ENCODE measurements at places on chromosomes 16 and 17.

DNA sequence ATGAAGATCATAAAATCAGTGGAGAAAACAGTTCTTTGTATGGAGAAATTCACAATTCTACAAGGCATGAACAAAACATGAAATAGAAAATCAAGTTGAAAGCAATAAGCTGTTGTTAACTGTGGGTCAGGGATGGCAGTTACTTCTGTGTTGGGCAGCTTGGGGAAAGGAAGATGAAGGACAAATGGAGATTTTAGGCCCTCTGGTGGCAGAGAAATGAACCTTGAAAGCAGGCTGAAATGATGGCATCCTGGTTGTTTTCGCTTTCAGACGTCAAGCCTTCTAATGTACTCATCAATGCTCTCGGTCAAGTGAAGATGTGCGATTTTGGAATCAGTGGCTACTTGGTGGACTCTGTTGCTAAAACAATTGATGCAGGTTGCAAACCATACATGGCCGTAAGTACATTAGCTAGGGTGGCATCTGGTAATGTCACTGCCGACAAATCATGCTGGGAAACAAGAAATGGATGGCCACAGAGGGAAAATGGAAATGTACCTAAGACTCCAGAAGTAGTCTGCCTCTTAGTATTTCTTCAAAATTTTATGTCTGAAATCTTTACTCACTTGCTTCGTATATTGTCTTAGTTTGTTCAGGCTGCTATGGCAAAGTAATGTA is 108.9 kb downstream of the MAP2K6 start:
- H3K27me3 ChIP-seq, result no peaks in the 10 kb centered on the region
- no peak overlapping the region for H3K27ac ChIP-seq
- H3K36me3 ChIP-seq, result no peaks in the 10 kb centered on the region
- peak; percentile 26 for DNase-seq
- no peak overlapping the region for H3K4me3 ChIP-seq

- peak overlapping the region; percentile 86 for H3K27ac ChIP-seq
- no peaks in the 10 kb centered on the region for H3K27me3 ChIP-seq
- peaks cover 4% of the 10 kb centered on the region for H3K36me3 ChIP-seq
- peak; percentile 58 for DNase-seq
- peaks cover 70% of the 10 kb centered on the region for H3K4me1 ChIP-seq
Measured at GRCh38 chr17:78884148-78884825, 18.7 kb downstream of the CEP295NL start.

- no peak for DNase-seq
- peaks cover 40% of the 10 kb centered on the region for H3K4me1 ChIP-seq
- H3K4me3 ChIP-seq, result no peak overlapping the region
- peaks cover 65% of the 10 kb centered on the region for H3K36me3 ChIP-seq
- H3K27me3 ChIP-seq, result no peaks in the 10 kb centered on the region
Measured at GRCh38 chr17:21001111-21001812, 41.5 kb downstream of the USP22 start.

DNA sequence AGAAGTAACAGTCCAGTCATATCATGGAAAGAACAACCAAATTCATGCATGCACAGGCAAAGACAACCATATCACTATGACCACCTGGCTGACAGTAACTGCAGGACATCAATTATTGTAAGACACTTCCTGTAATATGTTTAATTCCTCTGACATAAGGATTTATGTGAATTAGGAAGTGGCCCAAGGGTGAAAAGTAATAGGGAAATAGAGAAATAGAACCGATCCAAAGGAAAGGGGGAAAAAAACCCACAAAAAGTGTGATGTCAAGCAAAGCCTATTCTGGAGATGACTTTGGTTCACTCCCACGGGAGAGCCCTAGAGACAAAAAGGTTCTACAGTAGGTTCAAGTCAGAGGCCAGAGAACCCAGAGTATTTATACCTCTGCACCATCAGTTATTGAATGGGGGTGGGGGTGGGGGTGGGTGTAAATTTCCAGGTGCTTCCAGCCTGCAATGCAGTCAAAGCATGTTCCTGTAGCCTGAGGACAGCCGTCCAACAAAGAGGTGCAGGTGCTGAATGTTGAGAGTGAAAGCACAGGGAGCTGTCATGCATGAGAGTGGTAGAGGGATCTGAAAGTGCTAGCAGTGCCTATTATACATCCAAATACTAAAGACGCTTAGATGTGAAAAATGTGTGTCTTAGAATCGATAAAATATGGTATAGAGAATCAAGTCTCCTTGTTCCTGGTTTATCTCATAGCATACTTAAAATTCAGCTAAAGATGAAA is 95.6 kb upstream of the HLF start:
- no peaks in the 10 kb centered on the region for H3K27me3 ChIP-seq
- no peaks in the 10 kb centered on the region for H3K36me3 ChIP-seq
- no peaks in the 10 kb centered on the region for H3K4me1 ChIP-seq
- H3K27ac ChIP-seq, result no peak overlapping the region
- DNase-seq, result no peak

GRCh38 chr17:17403899-17404576 is 72.8 kb upstream of the MED9 start:
- H3K4me1 ChIP-seq, result no peaks in the 10 kb centered on the region
- H3K27ac ChIP-seq, result no peak overlapping the region
- no peak overlapping the region for H3K4me3 ChIP-seq
- no peaks in the 10 kb centered on the region for H3K36me3 ChIP-seq

DNA sequence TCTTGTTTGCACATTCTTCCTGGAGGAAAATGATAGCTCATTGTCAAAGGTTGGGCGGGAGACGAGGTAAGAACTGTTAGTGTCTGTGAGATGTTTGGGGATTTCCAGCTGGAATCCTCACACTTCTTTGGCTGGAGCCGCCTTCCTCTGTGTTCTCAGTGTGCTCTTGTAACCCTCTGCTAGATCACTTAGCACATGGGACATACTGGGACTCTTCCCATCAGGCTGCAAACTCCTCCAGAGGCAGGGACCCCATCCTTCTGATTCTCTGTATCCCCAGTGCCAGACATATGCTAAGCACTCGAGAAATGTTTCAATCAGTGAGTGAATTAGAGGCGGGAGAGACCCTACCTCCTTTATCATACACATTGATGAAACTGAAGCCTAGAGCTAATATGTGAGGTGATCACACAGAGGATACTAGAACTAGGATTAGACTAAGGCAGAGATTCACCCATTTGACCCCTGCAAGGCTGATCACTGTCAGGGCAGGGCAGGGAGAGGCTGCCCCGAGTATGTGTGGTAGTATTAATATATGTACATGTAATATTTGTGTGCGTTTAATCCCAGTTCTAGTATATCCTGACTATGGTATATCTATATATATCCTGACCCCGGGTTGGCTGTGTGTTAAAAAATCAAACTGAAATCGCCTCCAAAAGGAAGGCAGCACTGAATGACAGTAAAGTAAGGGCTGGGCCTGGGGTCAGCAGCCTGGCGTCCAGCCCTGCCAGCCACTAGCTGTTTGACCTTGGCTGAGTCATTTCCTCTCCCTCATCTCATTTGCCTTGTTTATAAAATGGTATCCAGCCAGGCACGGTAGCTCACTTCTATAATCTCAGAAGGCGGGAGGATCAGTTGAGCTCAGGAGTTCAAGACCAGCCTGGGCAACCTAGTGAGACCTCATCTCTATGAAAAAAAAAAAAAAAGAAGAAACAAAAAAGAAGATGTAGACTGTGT is 75.5 kb upstream of the TBX2 start:
- H3K36me3 ChIP-seq, result no peaks in the 10 kb centered on the region
- no peaks in the 10 kb centered on the region for H3K27me3 ChIP-seq
- no peak for DNase-seq

DNA sequence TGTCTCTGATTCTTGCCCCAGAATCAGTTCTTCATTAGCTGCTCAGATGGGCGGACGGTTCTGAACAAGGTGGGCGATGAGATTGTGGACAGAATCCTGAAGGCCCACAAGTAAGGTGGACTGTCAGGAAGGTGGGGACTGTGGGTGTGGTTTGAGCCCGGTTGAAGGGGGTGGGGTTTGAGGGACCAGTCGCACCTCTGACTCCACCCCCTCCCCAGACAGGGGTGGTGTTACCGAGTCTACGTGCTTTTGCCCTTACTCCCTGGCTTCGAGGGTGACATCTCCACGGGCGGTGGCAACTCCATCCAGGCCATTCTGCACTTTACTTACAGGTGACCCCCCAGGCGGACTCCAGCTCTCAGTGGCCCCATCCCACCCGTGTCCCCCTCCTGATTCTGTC is 11.3 kb downstream of the PLD2 start:
- peaks cover 55% of the 10 kb centered on the region for H3K36me3 ChIP-seq
- no peak overlapping the region for H3K27ac ChIP-seq
- H3K4me1 ChIP-seq, result no peaks in the 10 kb centered on the region

GRCh38 chr17:79749156-79749815 is 18.5 kb downstream of the ENPP7 start:
- no peak overlapping the region for H3K27ac ChIP-seq
- no peaks in the 10 kb centered on the region for H3K27me3 ChIP-seq
- no peak overlapping the region for H3K4me3 ChIP-seq
- H3K4me1 ChIP-seq, result peaks cover 10% of the 10 kb centered on the region

DNA sequence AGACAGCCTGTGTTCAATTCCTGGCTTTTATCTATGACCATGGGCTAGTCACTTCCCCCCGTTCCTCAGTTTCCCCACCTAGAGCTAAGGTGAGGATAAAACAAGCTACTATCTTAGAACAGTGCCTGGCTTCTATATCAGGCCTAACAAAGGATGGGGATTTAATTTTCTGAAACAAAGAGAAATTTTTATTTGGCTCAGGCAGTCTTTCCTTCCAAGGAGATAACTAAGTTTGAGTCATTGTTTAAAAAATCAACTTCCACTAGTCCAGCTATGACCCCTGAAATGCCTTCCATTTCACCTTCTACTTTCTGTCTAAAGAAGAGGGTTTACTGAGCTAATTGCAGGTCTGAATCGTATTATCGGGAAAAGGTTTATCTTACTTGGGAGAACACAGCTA is 99.0 kb downstream of the CMIP start:
- no peak overlapping the region for H3K4me3 ChIP-seq
- no peak overlapping the region for H3K27ac ChIP-seq
- no peaks in the 10 kb centered on the region for H3K36me3 ChIP-seq
- DNase-seq, result no peak
- no peaks in the 10 kb centered on the region for H3K4me1 ChIP-seq

- H3K27ac ChIP-seq, result no peak overlapping the region
- no peaks in the 10 kb centered on the region for H3K36me3 ChIP-seq
- DNase-seq, result no peak
- no peaks in the 10 kb centered on the region for H3K4me1 ChIP-seq
- no peaks in the 10 kb centered on the region for H3K27me3 ChIP-seq
- no peak overlapping the region for H3K4me3 ChIP-seq
Measured at GRCh38 chr16:65532846-65533245, 411.0 kb upstream of the CDH11 start.

DNA sequence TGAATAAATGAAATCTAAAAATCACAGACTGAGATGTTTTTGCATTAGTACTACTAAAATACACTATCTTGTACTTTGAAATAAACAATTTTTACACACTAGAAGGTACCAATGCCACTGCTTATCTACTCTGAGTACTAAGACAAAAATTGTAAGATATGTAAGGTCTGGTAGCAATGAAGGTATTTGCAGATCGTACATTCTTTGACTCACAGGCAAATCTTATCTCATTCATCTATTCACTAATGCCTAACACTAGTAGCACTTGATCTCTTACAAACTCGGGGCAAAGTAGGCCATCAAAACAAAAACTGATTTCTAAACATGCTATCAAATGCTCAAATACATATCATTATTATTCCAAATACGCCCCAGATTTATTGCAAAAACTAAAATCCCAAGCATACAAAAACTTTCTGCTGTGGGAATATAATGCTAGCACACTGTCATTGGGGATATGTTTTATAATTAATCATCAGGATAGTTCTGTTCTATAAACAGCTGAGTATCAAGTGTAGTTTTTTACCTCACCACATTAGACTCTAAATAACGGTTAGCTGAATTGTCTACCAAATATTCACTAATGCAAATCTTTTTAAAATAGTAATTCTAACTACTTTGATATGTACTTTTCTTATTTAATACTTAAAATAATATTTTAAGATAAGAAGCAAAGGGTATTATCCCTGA is 68.0 kb downstream of the MED13 start:
- peaks cover 28% of the 10 kb centered on the region for H3K36me3 ChIP-seq
- no peak overlapping the region for H3K27ac ChIP-seq
- no peaks in the 10 kb centered on the region for H3K27me3 ChIP-seq
- H3K4me3 ChIP-seq, result no peak overlapping the region

- H3K4me1 ChIP-seq, result peaks cover 36% of the 10 kb centered on the region
- peaks cover 5% of the 10 kb centered on the region for H3K27me3 ChIP-seq
- no peaks in the 10 kb centered on the region for H3K36me3 ChIP-seq
- DNase-seq, result no peak
Measured at GRCh38 chr17:37744633-37744927, 279 bp downstream of the HNF1B start.

DNA sequence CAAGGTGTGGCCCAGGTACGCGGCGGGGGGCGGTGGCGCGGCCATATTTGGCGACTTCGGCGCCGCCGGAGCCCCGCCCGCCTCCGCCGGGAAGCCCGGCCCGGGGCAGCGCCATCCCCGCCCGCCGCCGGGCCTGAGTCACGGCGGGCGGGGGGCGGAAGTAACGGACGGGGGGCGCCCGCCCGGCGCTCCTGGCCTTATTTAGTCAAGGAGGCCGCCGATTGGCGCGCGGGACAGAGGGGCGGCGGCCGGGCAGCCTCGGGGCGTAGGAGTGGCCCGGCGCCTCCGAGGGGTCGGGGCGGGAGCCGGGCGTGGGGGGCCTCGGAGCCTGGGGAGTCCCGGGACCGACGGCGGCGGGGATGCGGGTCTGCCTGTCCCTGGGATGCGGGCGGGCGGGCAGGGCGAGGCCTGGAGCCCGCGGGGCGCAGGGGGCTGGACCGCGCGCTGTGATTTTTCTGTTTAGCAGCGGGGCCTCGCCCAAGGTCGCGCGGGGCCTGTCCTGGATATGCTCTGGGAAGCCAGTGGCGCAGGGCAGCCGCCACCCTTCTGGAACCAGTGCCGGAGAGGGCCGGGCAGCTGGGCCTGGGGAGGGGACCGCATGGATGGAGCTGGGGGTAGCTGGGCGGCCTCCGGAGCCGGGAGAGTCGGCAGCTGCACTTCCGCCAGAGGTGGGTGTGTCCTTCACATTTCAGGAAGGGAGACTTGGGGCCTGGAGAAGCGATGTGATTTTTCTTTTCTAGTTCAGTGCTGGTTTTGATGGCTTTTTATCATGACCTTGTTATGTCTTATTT is 2.3 kb upstream of the ACTG1 start:
- H3K4me3 ChIP-seq, result peak overlapping the region; percentile 99
- H3K36me3 ChIP-seq, result peaks cover 25% of the 10 kb centered on the region
- peaks cover 35% of the 10 kb centered on the region for H3K4me1 ChIP-seq
- H3K27ac ChIP-seq, result peak overlapping the region; percentile 100

DNA sequence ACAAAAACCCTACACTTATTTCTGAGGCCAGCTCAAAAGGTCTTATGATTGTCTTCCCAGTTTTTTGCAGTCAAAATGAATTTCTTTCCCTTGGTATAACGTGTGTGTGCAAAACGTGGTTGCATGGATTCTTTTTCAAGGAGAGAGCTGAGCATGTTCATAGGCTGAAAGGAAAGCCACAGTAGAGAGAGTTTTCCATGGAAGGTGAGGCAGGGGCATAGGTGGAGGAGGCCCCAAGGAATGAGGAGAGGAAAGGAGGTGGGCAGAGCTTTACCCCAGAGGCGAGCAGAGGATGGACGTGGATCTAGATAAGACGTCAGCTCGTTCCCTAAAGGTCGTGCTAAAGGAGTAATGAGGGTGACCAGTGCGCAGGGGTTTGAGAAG is 22.8 kb downstream of the TRPV2 start:
- H3K27ac ChIP-seq, result peak overlapping the region; percentile 80
- peak overlapping the region; percentile 98 for H3K4me3 ChIP-seq
- no peaks in the 10 kb centered on the region for H3K27me3 ChIP-seq
- no peaks in the 10 kb centered on the region for H3K4me1 ChIP-seq
- no peak for DNase-seq
- peaks cover 25% of the 10 kb centered on the region for H3K36me3 ChIP-seq
